Stimulated activated CD8-positive, alpha-beta memory T cell treated with anti-CD3 and anti-CD28 coated beads, Interleukin-12 subunit alpha, Interleukin-12 subunit beta, amount 100 ng/mL, for 4 hours (primary cell): ENCODE measurements at places on chromosomes 4 and X.

DNA sequence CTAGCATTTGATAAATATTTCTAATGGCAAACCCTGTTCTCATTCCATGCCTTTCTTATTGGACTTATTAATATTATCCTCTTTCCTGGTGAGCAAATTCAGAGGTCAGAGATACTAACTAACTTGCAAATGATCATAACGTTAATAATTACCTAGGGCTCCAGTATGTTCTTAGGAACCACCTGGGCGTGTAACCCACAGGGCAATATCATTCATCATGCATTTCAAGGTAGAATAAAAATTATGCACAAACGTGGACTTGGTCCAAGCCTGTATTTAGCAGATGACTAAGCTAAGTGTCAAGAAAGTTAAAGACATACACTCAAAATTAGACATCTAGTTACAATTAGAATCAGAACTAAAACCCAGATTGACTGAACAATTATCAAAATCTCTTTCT lies 850.1 kb downstream of the TRIML1 start:
- no peak for DNase-seq

DNA sequence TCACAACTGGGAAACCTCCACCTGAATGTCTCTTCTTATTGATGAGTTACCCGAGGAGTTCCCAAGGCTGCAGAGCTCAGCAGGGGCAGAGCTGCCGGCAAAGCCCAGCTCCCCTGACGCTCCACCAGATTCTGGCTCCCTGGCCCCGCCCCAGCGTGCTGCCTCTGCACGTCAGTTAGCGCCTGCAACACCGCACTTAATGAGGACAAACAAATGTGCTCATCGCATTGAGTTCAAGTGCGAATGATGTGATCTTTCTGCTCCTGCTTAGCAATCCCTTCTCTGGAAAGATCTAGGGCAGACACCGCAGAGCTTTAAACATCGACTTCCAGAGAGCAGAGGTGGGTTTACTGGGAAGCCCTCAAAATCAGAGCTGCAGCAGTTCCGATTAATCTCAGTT lies 55.5 kb upstream of the FBXW7 start:
- DNase-seq = no peak

DNA sequence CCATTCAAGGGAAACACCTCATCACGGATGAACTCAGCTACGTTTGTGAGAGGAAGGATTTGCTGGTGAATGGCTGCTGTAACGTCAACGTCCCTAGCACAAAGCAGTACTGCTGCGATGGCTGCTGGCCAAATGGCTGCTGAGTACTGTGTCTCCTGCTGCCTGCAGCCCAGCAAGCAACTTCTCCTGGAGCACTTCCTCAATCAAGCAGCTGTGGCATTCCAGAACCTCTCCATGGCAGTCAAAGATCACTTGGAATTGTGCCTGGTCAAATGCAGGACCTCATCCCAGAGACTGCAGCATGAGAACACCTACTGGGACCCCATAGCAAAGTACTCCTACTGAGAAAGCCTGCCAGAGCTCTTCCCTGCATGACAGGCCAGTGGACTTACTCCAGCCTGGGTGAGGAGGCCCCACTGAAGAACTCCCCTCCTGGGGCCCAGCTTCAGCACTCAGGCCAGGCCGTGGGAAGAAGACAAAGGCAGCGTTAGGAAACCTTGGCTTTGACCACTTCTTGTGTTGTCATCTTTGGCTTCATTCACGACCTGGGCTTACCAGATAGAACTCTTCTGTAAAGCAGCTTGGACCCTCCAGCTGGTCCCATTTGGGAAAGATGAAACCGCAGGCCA lies 244.3 kb downstream of the RBMX2 start:
- DNase-seq = no peak

- DNase-seq = no peak
Observed at GRCh38 chr4:176360446-176360845, 40.7 kb downstream of the SPCS3 start.

GRCh38 chr4:54941994-54942552 lies 183.3 kb downstream of the KDR start:
- no peak for DNase-seq
